Dorsolateral prefrontal cortex (tissue), 122 donors: ENCODE measurements at places on chromosomes 4 and X.

GRCh38 chr4:42710761-42711160 is 53.9 kb upstream of the ATP8A1 start:
- DNase-seq, result no peak

- DNase-seq, result no peak
Measured at GRCh38 chrX:135556055-135556454, 35.6 kb downstream of the INTS6L start.

GRCh38 chr4:127000110-127000509 is 632.6 kb upstream of the INTU start:
- no peak for DNase-seq

DNA sequence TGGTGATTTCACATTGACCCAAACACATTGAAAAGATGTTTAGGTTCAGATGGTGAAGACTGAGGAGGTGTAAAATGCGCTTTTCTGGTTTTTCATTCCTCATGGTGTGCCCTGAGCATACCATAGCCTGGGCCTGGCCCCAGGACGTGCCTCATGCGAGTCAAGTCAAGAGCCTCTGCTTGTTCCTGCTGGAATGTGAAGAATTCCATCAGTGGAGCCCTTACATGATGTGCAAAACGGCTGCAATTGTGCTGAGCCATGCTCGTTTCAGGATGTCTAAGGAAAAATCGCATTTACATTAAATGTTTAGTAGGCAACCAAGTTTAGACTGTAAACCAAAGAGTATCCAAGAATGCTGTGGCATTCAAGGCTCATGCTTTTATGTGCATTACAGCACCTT is 34.9 kb downstream of the GYG2 start:
- no peak for DNase-seq

GRCh38 chr4:182062936-182063335 is 180.3 kb upstream of the TENM3 start:
- DNase-seq, result no peak

DNA sequence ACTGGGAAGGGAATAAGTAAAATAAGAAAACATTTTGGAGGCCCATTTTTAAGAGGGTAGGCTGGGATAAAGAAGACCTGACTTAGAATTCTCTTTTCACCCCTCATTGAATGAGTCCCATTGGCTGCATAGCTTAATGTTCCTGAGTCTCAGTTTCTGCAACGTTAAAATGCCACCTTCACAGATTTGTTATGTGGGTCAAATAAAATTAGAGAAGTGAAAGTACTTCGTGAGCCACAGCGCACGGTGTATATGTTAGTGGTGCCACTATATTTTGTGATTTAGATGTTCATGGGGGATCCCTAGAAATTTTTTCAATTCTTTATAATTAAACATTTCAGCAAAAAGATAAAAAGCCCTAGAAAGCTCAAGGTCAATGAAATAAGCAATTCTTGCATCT is 109.2 kb upstream of the HS3ST1 start:
- no peak for DNase-seq

- DNase-seq, result no peak
Measured at GRCh38 chr4:79865201-79865597, 207.8 kb downstream of the ANTXR2 start.

DNA sequence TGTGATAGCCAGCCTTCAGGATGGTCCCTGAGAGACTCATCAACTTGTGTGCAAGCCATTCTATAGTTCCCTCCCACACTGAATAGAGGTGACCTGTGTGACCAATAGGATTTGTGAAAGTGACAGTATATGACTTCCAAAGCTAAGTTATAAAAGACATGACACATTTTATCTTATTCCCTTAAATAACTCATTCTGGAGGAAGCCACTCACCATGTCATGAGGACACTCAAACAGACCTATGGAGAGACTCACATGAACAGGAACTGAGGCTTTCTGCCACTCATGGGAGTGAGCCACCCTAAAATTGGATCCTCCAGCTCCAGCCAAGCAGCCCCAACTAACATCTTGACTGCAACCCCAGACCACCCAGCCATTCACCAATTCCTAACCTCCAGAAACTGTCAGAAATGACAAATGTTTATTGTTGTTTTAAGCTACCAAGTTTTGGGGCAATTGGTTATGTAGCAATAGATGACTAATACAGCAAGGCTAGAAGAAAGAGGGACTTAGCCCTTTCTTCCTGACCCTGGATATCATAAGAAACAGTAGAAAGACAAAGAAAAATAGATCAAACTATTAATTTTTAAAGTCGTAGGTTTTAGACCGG is 9.0 kb upstream of the CHIC2 start:
- DNase-seq, result no peak

- DNase-seq, result no peak
Measured at GRCh38 chrX:35868501-35868900, 51.0 kb upstream of the CFAP47 start.

DNA sequence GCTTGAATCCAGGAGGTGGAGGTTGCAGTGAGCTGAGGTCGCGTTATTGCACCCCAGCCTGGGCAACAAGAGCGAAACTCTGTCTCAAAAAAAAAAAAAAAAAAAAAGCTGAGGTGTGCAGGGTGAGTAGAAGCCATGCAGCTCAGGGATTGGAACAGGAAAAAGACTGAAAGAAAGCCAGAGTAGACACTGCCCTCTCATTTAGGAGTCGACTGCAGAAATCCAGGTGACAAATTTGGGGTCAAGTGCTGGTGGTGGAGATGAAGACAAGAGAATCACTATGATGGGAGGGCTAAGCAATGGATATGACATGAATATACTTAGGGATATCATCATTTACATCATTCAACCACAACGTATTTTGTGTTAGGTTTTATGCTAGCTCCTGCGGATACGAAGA is 1.9 kb downstream of the NEIL3 start:
- no peak for DNase-seq

DNA sequence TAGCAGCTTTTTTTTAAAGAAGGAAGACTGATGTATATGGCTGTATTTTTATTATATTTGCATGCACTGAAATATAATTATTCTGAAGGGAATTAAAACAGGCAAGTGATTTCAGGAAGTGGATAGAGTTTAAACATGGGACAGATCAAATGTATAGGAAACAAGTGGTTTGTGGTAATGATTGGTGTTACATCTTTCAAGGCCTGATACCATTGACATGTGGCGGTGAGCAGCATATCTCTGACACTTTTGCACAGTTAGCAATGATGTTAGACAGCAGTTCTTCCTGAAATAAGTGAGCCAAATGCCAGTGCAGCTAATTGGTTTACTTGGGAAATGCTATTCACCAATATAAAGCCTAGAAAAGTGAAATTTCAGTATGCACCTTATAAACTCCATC is 272.1 kb downstream of the RPA4 start:
- no peak for DNase-seq

DNA sequence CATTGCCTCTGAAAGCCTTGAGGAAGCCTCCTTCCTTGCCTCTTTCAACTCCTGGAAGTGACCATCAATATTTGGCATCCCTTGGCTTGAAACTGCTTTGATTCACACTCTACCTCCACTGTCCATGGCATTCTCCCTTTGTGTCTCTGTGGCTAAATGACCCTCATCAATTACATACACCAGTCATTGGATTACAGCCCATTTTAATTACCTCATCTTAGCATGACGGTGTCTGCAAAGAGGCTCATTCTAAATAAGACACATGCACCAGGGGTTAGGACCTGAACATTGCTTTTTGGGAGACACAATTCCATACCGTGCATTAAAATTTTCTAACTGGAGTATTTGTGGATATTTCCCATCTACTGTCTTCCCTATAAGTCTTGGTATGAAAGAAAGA is 60.7 kb upstream of the FAM9A start:
- DNase-seq, result no peak

DNA sequence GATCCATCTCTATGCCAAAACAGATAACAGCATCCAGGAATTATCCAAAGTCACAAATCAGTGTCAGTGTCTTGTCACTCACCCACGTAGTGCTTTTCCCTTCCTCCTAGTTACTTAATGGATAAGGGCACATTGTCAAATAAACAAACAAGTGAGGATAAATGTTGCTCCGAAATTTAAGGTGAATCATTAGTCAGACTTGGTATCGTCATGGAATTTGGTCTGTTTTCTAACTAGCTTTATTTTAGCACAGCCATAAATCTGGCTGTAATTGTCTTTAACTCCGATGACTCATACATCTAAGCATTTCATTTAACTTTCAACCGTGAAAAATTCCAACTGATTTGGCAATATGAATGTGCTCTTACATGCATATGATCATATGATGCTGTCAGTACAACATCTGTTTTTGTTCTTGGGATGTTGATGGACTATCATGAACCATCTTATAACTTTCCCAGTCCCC is 83.3 kb downstream of the SNCA start:
- DNase-seq, result no peak

- DNase-seq, result no peak
Measured at GRCh38 chr4:8095956-8096689, 62.5 kb downstream of the ABLIM2 start.

DNA sequence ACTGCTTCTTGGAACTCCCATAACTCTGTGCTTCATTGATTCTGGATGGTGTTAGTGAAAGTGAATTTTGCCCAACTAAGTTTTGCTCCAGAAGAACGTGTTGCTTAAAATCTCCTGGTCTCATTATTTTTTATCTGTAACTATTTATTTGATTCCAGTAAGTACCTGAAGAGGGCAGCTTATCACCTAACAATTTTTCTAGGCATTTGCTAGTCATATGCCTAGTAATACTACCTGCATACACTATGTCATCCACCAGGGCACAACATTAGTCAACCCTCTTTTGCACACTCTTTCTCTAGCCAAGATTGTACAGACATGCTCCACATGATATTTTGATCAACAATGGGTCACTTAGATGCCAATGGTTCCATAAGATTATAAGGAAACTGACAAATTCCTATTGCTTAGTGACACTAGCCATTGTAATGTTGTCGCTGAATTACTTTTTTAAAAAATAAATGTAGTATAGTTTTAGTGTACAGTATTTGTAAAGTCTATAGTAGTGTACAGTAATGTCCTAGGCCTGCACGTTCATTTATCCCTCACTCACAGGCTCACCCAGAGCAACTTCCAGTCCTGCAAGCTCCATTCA is 499.9 kb upstream of the AADAT start:
- no peak for DNase-seq

- no peak for DNase-seq
Measured at GRCh38 chr4:120318196-120318846, 251.7 kb upstream of the MAD2L1 start.

GRCh38 chr4:1446502-1447386 is 40.5 kb upstream of the NKX1-1 start:
- no peak for DNase-seq

- no peak for DNase-seq
Measured at GRCh38 chr4:37393321-37393720, 148.8 kb downstream of the NWD2 start.

GRCh38 chr4:17060230-17060629 is 161.8 kb upstream of the LDB2 start:
- DNase-seq, result no peak

GRCh38 chrX:41655631-41656030 is 33.1 kb upstream of the GPR34 start:
- no peak for DNase-seq

DNA sequence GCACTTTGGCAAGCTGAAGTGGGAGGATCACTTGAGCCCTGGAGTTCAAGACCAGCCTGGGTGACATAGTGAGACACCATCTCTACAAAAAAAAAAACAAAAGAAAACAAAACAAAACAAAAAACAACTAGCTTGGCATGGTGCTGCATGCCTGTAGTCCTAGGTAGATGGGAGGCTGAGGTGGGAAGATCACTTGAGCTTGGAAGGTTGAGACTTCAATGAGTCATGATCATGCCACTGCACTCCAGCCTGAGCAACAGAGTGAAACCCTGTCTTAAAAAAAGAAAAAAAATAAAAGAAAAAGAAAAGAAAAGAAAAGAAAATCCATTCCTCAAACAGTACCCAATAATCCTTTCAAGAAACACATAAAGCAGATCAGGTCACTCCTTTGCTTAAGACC is 14.9 kb upstream of the ERCC6L start:
- DNase-seq, result no peak

DNA sequence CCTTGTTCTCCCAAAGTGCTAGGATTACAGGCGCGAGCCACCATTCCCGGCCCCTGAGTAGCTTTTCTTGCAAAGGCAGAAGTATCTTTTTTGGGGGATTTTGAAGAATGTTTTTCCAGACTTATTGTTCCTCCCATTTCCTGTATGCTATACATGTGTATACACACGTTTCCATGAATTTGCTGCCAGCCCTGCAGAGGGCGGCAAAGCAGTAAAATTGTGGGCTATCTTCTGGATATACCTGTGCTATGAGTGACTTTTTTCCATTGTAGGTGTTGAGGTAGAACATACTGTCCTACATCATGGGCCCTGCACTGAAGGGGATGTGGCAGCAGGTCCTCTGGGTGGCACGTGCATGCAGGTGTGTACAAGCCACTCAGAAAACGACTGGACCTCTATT is 16.9 kb upstream of the MED28 start:
- no peak for DNase-seq

DNA sequence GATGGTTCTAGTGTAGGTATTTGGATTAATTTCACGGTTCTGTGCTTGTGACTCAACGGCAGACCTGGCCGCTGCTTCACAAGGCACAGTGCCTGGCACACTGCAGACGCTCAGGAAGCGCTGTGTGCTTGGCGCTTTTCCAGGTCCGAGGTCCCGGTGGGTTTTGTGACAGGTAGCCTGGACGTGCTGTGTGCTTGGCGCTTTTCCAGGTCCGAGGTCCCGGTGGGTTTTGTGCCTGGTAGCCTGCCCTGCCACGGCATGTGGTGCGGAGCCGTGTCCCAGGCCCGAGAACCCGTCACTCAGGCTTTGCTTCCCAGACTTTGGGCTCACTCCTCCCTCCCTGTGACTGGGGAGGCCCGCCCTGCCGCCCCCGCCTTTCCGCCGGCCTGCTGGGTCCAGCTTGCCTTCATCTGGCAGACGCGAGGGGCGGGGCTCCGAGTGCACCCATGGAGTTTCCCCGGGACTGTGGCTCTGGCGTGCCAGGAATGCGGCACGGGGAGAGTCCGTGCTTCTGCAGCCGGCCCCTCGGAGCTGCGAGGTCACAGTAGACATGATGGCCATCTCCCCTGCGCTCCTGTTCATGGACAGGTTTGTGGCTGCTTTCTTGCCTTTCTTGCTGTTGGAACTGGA is 44.2 kb downstream of the TBC1D14 start:
- no peak for DNase-seq

DNA sequence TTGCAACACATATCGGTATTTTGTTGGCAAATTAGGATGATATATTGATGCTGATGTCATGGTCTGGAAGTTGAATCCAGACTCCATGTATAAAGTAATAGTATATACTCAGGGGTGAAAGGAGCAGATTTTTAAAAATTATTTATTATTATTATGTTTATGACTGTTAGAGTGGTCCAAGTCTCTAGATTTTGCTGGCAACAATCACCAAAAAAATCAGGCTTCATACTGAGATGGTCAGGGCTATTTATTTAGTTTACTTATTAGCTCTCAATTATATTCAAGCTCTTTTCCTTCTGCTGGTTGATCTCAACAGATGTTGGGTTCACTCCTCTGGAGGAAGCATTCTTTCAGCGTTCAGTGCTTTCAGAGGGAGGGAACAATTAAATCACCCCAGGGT is 73.9 kb upstream of the VCX3B start:
- DNase-seq, result no peak
